Activated T-helper 17 cell treated with anti-CD3 and anti-CD28 coated beads, Interleukin-2, amount 50 U/mL, for 72 hours (primary cell): ENCODE measurements at places on chromosomes 13 and 19.

DNA sequence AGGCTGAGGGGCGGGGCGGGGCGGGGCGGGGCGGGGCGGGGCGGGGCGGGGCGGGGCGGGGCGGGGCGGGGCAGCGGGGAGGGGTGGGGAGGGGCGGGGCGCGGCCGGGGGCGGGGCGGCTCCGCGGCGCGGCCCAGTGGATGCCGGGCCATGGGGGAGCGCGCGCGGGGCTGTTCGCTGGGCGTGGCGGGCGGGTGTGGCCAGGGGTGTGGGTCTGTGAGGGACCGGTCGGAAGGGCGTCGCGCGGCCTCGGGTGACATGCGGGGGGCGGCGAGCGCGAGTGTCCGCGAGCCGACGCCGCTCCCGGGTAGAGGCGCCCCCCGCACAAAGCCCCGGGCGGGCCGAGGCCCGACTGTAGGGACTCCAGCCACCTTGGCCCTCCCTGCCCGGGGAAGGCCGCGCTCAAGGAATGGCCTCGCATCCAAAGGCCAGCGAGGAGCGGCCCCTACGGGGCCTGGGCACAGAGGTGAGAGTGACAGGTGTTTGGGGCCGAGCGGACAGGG lies at the start of gene ZFP28:
ZFP28 (plus strand) TSS at position 188 of the 503 bp plus-strand sequence; CDS start at position 259, 71 bp downstream.
- ATAC-seq, result peak; percentile 81

DNA sequence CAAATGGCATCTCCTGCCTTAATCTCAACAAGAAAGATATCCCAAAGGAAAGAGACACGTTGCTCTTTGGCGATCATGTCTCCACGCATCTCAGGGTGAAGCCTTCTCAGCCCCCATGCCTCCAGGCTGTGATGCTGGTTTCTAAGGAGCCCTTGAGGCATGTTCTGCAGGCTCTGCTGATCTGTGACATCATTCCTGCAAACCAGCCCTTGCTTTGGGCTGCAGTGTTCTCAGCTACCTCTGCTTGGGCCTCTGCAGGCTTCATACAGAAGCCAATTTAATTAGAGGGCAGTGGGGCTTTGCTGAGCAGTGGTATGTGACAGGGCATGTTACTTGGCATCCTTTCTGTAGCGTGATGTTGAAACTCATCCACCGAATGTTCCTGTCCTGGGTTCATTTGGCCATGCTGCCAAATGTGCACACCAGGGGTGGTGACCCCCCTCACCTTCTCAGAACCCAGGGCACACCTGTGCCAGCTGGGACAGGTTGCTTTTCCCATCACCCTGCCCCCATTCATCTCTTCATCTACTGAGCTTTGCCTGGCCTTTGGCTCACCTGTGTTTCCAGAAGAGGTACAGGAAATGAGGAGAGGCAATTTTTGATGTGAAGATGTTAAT lies 230.9 kb downstream of the TEX29 start:
- no peak for ATAC-seq

DNA sequence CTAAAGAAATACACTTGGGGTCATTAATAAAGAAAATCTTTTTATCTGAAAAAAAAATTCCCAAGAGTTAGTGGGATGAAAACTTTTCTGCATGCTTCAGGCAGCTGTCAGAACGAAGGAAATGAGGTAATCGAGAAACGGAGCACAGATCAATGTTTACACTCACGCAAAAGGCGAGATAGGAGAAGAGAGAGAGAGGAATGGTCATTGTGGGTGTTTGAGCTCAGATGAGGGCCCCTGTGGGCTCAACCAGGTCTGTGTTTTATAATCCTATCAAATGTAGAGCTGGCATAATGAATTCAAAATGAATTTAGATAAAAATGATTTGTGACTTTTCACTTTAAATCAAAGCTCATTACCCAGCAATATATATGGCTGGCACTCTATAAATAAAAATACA lies 6.3 kb upstream of the RXFP2 start:
- ATAC-seq, result no peak

DNA sequence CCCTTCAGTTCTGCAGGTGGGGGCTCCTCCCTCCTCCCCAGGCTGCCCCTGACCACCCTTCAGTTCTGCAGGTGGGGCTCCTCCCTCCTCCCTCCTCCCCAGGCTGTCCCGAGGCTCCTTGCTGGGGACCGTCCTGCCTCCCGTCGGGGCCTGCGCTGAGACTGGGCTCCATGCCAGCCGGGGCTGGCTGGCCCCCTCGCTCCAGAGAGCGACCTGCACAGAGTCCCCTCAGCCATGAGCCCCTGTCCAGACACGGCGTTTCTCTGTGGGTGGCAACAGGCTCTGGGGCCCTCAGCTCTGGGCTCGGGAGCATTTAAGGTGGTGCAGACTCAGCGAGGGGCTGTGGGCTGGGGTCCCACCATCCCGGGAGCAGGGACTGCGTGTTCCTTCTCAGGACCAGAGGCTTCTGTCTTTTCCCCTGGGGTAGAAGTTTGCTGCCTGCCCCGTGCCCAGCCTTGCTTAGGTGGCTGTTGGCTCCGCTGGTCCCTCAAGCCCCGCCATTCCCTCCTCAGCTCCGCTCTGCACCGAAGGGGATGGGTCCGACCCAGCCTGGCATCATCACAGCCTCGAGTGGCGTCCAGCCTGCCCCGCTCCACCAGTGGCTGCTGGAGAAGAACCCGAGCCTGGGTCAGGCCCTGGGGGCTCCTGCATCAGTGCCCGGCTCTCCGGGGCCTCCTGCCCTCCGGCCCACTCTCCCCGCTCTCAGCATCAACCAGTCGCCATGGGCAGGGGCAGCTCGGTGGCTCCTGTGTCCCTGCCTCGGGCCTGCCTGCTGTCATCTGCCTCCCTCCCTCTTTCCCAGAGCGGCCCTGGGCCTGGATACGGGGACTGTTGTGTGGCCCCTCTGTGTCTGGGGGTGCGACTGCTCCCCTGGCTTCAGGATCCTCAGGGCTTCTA lies 27.6 kb downstream of the CSNK1G2 start:
- no peak for ATAC-seq

- no peak for ATAC-seq
These were observed 221.1 kb downstream of the TDRD3 start for GRCh38 chr13:60617991-60618733.

- ATAC-seq, result no peak
These were observed 823.8 kb upstream of the ATXN8OS start for GRCh38 chr13:69283837-69284236.

GRCh38 chr19:3426433-3426832 lies 53.9 kb downstream of the SMIM24 start:
- ATAC-seq, result no peak
